Activated CD8-positive, alpha-beta T cell treated with anti-CD3 and anti-CD28 coated beads, Interleukin-2, amount 10 ng/mL, durations not matched to agents 7 days and 5 days (primary cell): ENCODE measurements at places on chromosomes 1 and 21.

DNA sequence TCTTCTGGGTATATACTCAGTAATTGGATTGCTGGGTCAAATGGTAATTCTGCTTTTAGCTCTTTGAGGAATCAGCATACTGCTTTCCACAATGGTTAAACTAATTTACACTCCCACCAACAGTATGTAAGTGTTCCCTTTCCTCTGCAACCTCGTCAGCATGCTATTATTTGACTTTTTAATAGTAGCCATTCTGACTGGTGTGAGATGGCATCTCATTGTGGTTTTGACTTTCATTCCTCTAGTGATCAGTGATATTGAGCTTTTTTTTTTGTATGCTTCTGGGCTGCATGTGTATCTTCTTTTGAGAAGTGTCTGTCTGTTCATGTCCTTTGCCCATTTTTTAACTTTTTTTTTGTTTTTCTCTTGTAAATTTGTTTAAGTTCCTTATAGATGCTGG lies 279.4 kb downstream of the PTGER3 start:
- no peaks in the 10 kb centered on the region for H3K27me3 ChIP-seq
- no peak for DNase-seq
- no peaks in the 10 kb centered on the region for H3K36me3 ChIP-seq
- no peaks in the 10 kb centered on the region for H3K4me1 ChIP-seq
- no peak overlapping the region for H3K4me3 ChIP-seq

DNA sequence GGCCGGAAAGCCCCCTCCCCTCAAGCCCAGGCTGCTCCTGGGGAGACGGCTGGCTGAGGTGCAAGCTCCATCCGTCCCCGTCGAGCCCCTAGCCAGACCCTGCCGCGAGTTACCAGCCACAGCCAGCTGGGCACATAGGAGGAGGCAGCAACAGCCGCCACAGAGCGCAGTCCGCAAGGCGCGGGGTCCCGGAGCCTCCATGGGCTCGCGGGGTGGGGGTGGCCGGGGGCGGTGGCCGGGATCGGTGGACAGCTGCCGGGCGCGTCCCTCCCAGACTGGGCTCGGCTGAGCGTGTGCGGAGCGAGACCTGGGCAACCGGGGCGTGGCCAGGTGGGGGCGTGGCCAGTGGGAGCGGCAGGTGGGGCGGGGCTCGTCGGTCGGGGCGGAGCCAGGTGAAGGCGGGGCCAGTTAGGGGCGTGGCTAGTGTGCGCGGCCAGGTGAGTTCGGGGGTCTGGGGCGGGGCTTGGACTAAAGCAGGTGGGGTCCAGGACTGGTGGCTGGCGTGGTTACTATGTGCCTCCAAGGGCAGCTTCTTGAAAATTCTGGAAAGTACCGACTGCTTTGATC lies at the start of gene CD164L2:
CD164L2 (minus strand) TSS at position 295 of the 567 bp plus-strand sequence; CDS start at position 201, 94 bp downstream.
- H3K4me3 ChIP-seq = no peak within 1 kb of the TSS
- peaks cover 12% of the 10 kb centered on the region for H3K27me3 ChIP-seq
- no peaks in the 10 kb centered on the region for H3K36me3 ChIP-seq
- no peak within 1 kb of the TSS for H3K27ac ChIP-seq
- H3K4me1 ChIP-seq = no peaks in the 10 kb centered on the region
- peak; percentile 65 for DNase-seq

- H3K4me3 ChIP-seq = no peak overlapping the region
- no peak overlapping the region for H3K27ac ChIP-seq
- no peaks in the 10 kb centered on the region for H3K4me1 ChIP-seq
- no peak for DNase-seq
- no peaks in the 10 kb centered on the region for H3K36me3 ChIP-seq
- no peaks in the 10 kb centered on the region for H3K27me3 ChIP-seq
Measured at GRCh38 chr1:164787834-164788231, 228.8 kb downstream of the PBX1 start.

GRCh38 chr21:25396135-25396711 lies 211.1 kb downstream of the MRPL39 start:
- H3K27me3 ChIP-seq = peaks cover 2% of the 10 kb centered on the region
- H3K36me3 ChIP-seq = no peaks in the 10 kb centered on the region
- H3K4me3 ChIP-seq = no peak overlapping the region
- peak; percentile 64 for DNase-seq
- H3K4me1 ChIP-seq = peaks cover 12% of the 10 kb centered on the region
- peak overlapping the region; percentile 4 for H3K27ac ChIP-seq

- no peaks in the 10 kb centered on the region for H3K27me3 ChIP-seq
- DNase-seq = no peak
- no peak overlapping the region for H3K27ac ChIP-seq
Measured at GRCh38 chr1:1283821-1284220, 3.6 kb downstream of the SCNN1D start.

DNA sequence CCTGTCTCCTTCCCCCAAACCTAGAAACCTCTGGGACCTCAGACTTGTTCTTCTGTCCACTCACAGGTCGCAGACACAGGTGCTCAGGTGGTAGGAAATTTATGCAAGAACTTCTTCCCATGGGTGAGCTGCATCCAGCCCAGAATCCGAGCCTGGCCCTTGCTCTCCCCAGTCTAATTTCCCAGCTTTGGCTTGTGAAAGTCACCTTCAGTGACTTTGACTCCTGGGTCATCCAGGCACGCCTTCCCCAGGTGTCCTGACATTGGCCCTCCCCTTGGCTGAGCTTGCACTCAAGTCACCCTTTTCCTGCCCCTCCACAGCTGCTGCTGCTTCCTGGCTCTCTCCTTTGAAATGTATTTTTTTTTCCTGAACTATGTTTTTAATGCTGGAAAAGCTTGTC lies 6.6 kb downstream of the IPO13 start:
- H3K36me3 ChIP-seq = peaks cover 9% of the 10 kb centered on the region
- no peak overlapping the region for H3K27ac ChIP-seq
- H3K27me3 ChIP-seq = no peaks in the 10 kb centered on the region
- DNase-seq = no peak

DNA sequence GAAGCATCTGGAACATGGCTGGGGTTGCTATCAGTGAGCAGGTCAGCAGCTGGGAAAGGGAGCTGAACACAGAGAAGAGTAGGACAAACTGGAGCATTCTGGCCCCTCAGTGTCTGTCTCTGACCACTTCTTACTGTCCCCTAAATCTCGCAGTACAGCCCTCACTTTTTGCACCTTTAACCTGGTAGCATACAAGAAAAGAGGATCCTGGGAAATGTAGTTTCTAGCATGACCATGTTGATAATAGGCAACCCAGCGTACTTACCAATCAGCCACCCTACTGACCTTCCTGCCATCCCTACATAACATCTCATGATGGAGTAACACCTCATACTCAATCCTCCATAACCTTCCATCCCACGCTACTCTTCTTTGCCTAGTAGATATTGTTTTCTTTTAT lies 99.1 kb upstream of the RAVER2 start:
- H3K36me3 ChIP-seq = no peaks in the 10 kb centered on the region
- no peaks in the 10 kb centered on the region for H3K4me1 ChIP-seq
- no peak for DNase-seq
- no peak overlapping the region for H3K4me3 ChIP-seq

DNA sequence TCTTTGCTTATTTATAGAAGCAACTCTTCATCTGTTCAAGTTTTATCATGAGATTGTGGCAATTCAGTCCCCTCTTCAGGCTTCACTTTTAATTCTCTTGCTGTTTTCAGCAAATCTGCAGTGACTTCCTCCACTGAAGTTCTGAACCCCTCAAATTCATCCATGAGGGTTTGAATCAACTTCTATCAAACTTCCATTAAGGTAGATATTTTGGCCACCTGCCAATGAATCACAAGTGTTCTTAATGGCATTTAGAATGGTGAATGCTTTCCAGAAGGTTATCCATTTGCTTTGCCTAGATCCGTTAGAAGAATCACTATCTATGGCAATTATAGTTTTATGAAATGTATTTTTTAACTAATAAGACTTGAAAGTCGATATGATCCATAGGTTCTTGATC lies 946.7 kb upstream of the B3GALT2 start:
- no peaks in the 10 kb centered on the region for H3K36me3 ChIP-seq
- no peak overlapping the region for H3K4me3 ChIP-seq
- H3K27ac ChIP-seq = no peak overlapping the region

- peaks cover 24% of the 10 kb centered on the region for H3K27me3 ChIP-seq
- no peak for DNase-seq
- no peak overlapping the region for H3K27ac ChIP-seq
- H3K36me3 ChIP-seq = no peaks in the 10 kb centered on the region
- no peak overlapping the region for H3K4me3 ChIP-seq
Measured at GRCh38 chr1:209882942-209883340, 55.1 kb upstream of the SYT14 start.

DNA sequence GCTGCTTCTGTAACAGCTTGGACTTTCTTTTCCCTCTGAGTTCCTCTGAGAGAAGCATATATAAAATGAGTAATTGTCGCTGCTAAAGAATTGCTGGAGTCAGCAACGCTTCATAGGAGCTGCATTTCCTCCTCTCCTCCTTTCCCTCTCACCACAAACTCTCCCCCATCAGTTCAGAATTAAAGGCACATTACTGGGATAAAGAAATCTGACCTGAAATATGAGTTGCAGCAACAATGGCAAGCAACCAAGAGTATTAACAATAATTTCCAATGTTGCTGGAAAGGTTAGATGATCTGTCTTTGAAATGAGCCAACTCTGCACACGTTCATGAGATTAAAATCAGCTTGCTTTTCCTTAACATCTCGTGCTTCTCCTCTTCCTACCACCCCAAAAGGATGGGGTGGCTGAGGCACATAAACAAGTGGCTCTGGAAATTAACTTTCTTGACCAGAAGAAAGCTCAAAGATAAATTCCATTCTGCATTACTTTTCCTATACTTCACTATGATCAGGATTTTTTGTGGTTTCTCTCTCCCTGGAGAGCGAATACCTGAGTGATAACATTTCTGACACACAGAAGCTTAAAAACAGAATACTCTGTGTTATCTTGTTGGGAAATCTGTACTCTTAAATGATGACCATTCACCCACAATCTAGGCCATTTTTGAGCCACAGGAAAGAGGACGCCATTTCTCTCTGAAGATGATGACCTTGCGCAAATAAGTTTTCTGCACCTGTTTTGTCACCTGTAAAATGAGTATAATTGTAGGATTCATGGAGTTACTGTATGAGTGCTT lies 90.2 kb downstream of the TGFBR3 start:
- H3K4me3 ChIP-seq = no peak overlapping the region
- no peak overlapping the region for H3K27ac ChIP-seq
- H3K4me1 ChIP-seq = peaks cover 32% of the 10 kb centered on the region
- H3K36me3 ChIP-seq = peaks cover 5% of the 10 kb centered on the region
- peaks cover 3% of the 10 kb centered on the region for H3K27me3 ChIP-seq
- no peak for DNase-seq

DNA sequence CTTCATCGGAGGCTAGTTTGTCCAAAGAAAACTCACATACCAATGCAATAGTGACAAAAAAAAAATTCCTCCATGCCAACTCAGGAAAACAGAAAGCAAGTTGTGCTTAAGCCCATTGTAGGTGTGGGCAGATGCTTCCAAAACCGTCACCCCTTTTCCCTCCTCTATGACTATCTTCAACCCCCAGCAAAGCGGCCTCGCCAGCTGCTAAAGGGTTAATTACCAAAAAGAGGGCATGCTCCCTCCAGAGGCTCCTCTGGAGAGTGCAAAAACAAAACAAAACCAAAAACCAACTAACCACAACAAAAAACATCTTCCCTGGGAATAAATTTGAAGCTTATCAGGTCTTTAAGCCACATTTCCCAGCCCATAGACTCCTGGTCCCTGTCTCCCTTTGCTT lies 1.2 kb downstream of the LMOD1 start:
- H3K4me3 ChIP-seq = no peak overlapping the region
- DNase-seq = no peak
- H3K4me1 ChIP-seq = peaks cover 7% of the 10 kb centered on the region
- no peaks in the 10 kb centered on the region for H3K36me3 ChIP-seq
- H3K27ac ChIP-seq = no peak overlapping the region

- no peak overlapping the region for H3K4me3 ChIP-seq
- H3K27ac ChIP-seq = no peak overlapping the region
- H3K36me3 ChIP-seq = no peaks in the 10 kb centered on the region
- no peaks in the 10 kb centered on the region for H3K27me3 ChIP-seq
- DNase-seq = no peak
Measured at GRCh38 chr21:34280389-34280795, 83.4 kb upstream of the KCNE2 start.

DNA sequence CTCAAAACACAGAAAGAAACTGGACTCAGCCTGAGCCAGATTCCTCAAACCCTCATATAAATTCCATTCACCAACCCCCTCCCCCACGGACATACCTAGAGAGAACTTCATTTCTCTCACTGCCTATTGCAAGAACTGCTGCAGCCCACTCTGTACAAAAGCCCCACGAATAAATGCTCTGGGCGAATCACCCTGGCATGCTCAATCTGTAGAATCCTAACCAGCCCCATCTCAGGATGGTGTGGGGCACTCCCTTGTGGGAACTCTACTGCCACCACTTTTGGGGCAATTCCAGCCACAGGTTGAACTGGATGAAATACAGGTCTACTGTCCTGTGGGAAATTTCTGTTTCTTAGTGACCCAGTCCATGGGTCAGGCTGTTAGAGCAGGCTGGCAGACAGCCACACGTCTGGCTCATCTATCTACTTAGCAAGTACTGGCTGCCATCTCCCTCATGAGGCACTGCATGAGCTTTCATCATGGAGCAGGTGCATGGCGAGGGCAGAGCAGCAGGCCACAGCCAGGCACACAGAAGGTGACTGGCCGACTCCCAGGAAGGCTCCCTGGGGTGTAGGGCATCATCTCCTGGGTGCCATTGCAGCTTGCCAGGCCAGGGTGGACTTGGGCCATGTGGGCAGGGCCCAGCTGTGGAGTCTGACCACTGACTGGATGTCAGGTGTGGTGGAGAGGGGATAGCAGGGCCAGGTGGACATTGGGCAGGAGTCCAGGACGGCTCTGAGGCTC lies 1.6 kb upstream of the C1orf35 start:
- H3K36me3 ChIP-seq = peaks cover 28% of the 10 kb centered on the region
- peak overlapping the region; percentile 91 for H3K27ac ChIP-seq
- peaks cover 50% of the 10 kb centered on the region for H3K4me1 ChIP-seq
- no peaks in the 10 kb centered on the region for H3K27me3 ChIP-seq
- DNase-seq = no peak

GRCh38 chr1:29238620-29239002 lies 2.3 kb downstream of the PTPRU start:
- H3K4me3 ChIP-seq = peak overlapping the region; percentile 20
- no peak overlapping the region for H3K27ac ChIP-seq
- DNase-seq = no peak
- H3K36me3 ChIP-seq = no peaks in the 10 kb centered on the region
- H3K4me1 ChIP-seq = peaks cover 20% of the 10 kb centered on the region
- H3K27me3 ChIP-seq = peaks cover 56% of the 10 kb centered on the region

DNA sequence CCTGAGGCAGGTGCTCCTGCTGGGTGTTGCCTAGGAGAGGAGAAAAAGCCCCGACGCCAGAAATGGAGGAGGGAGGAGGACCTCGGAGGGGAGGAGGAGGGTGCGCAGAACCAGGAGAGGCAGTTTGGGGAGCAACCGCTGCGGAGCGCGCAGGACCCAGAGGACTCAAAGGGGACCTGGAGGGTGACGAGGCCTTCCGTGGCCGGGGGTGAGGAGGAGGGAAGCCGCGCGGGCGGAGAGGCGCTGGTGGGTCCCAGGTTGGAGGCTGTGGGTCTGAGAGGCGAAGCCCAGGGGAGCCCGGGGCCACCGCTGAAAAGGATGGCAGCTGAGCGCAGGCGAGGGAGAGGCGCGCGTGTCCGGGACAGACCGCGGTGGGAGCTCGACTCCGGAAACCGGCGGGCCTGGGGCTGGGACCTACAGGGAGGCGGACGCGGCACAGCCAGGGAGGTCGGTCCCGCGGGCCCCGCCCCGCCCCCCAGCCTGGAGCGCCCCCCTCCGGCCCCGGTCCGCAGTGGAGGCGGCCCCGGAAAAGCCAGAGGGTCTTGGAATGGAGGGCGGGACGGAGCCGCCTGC lies 15.1 kb downstream of the RNF223 start:
- DNase-seq = peak; percentile 70
- H3K4me1 ChIP-seq = peaks cover 45% of the 10 kb centered on the region
- H3K27ac ChIP-seq = peak overlapping the region; percentile 77
- peak overlapping the region; percentile 75 for H3K4me3 ChIP-seq
- H3K27me3 ChIP-seq = peaks cover 3% of the 10 kb centered on the region

- no peak for DNase-seq
- no peak overlapping the region for H3K4me3 ChIP-seq
- H3K27ac ChIP-seq = no peak overlapping the region
- no peaks in the 10 kb centered on the region for H3K27me3 ChIP-seq
Measured at GRCh38 chr1:14884614-14885175, 268.9 kb upstream of the TMEM51 start.
